ENCODE measurements at places on chromosomes 13 and 19.

DNA sequence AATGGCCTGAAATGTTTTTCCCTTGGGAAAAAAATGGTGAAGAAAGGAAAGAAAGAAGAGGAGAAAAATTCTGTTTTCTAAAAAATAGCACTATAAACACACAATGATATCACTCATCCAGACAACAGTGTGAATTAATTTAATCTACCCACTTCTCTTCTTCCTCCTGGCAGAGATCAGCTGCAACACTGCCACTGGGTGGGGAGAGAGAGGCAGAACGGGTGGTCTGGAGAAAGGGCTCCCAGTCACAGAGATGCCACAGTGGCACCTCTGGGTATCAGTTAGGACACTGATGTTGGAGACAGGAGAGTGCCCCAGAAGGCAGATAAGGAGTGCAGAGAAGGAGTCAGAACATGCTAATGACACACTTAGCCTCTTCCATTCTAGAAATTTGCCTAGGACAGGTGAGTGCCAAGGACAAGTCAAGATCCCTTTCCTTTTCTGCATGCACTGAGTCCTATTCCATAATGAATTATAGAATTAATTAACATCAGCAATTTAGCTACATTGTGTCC, 168.6 kb downstream of the SUCLA2 start:
- H3K36me3 ChIP-seq = no peaks in the 10 kb centered on the region
- peaks cover 15% of the 10 kb centered on the region for H3K4me1 ChIP-seq
- H3K27ac ChIP-seq = no peak overlapping the region

- peaks cover 65% of the 10 kb centered on the region for H3K36me3 ChIP-seq
- H3K27ac ChIP-seq = no peak overlapping the region
- H3K4me3 ChIP-seq = no peak overlapping the region
- peaks cover 6% of the 10 kb centered on the region for H3K4me1 ChIP-seq
Measured at GRCh38 chr13:77741597-77741972, 44.1 kb downstream of the SLAIN1 start.

GRCh38 chr19:8483165-8483564, 19.3 kb downstream of the PRAM1 start:
- peaks cover 57% of the 10 kb centered on the region for H3K36me3 ChIP-seq
- DNase-seq = no peak
- peaks cover 17% of the 10 kb centered on the region for H3K4me1 ChIP-seq
- no peaks in the 10 kb centered on the region for H3K27me3 ChIP-seq
- H3K4me3 ChIP-seq = no peak overlapping the region
- no peak overlapping the region for H3K27ac ChIP-seq

DNA sequence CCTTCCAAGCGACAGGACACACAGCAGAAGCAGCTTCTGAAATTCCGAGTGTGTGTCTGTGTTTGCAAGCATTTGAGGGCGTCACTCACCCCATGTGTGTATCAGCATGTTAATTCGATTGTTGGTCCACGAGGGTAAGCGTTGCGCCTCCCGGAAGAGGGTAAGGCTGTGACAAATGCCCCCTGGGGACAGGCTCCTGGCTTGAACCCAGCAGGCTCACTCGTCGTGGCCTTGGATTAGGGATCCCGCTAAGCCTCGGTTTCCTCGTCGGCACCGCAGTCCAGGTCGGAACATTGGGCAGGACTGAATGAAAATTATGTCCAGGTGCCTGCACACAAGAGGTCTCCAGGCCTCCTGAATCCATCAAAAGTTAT, 606 bp upstream of the STXBP2 start:
- peaks cover 11% of the 10 kb centered on the region for H3K27me3 ChIP-seq
- H3K27ac ChIP-seq = no peak overlapping the region
- H3K36me3 ChIP-seq = peaks cover 3% of the 10 kb centered on the region

DNA sequence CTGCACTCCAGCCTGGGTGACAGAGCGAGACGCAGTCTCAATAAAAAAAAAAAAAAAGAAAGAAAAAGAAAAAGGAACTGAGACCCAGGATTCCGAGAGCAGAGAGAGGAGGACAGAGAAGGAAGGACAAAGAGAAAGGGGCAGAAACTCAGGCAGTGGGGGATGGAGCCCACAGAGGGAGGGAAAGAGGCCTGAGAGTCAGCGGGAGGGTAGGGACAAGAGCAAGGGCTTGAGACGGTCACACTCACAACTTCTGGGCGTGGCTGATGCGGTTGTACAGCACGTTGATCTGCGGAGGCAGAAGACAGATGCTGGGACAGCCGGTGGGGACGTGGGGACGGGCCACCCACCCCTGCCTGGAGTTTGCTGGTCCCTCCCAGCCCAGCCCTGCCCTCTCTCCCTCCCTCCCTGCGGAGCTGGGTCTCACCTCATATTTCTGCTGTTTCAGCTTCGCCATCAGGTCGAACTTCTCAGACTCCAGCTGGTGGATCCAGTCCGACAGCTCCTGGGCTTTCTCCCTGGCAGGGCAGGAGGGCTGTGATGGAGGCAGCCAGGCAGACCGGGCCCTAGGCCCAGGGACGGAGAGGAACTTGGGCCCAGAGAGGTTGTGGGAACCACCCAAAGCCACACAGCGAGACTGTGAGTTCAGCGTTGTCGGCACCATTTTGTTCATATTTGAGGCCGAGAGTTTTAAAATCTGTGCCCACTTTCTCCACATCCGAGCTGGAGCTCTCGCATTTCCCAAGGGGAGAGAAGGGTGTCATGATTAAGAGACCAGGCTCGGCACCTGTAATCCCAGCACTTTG, 15.2 kb downstream of the TNNT1 start:
- no peak overlapping the region for H3K4me3 ChIP-seq
- H3K4me1 ChIP-seq = peaks cover 7% of the 10 kb centered on the region
- DNase-seq = no peak
- H3K36me3 ChIP-seq = no peaks in the 10 kb centered on the region
- no peaks in the 10 kb centered on the region for H3K27me3 ChIP-seq
- H3K27ac ChIP-seq = no peak overlapping the region

GRCh38 chr13:110518571-110518970, 43.0 kb downstream of the RAB20 start:
- H3K4me1 ChIP-seq = peaks cover 5% of the 10 kb centered on the region
- no peak for DNase-seq

- H3K36me3 ChIP-seq = peaks cover 61% of the 10 kb centered on the region
- no peak for DNase-seq
- no peak overlapping the region for H3K4me3 ChIP-seq
- peaks cover 9% of the 10 kb centered on the region for H3K4me1 ChIP-seq
Measured at GRCh38 chr13:112859817-112860190, 109.2 kb upstream of the MCF2L start.

GRCh38 chr13:62130062-62130970, 714.7 kb upstream of the PCDH20 start:
- H3K4me1 ChIP-seq = no peaks in the 10 kb centered on the region
- no peaks in the 10 kb centered on the region for H3K27me3 ChIP-seq
- no peak overlapping the region for H3K4me3 ChIP-seq
- DNase-seq = peak; percentile 53
- H3K36me3 ChIP-seq = peaks cover 2% of the 10 kb centered on the region

GRCh38 chr19:12638611-12639182, 27.8 kb downstream of the MAN2B1 start:
- no peak for DNase-seq
- no peak overlapping the region for H3K27ac ChIP-seq
- H3K4me1 ChIP-seq = no peaks in the 10 kb centered on the region
- H3K4me3 ChIP-seq = no peak overlapping the region

DNA sequence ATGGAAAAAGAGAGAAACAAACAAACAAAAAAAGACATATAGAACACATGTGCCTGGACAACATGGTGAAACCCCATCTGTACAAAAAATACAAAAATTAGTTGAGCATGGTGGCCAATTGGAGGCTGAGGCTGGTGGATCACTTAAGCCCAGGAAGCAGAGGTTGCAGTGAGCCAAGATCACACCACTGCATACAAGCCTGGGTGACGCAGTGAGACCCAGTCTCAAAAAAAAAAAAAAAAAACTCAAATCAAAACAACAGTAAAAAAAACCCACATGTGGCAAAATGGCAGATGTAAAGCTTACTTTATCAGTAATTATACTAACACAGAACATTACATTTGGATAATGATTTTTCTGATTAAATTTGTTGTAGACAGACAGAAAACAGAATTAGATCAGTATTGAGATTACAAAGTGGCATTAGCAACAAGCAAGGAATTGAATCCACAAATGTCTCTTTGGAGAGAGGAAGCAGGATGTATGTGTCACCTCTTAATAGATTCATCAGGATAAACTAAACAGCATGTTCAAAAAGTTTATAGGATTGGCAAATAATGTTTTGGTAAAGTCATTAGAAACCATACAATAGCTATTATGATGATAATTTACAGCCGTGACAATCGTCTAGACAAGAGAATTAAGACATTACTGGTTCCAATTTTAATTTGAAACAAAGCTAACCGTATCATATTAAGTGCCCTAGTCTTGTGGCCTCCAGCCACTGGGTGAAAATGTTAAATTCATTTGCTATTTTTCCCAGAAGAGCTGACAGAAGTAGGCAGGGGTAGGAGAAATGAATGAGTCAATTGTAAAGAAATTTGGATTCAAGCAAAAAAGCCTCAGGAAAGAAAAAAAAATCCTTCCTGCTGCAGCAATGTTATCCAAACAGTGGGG, 206.0 kb downstream of the FGF14 start:
- H3K4me3 ChIP-seq = no peak overlapping the region

DNA sequence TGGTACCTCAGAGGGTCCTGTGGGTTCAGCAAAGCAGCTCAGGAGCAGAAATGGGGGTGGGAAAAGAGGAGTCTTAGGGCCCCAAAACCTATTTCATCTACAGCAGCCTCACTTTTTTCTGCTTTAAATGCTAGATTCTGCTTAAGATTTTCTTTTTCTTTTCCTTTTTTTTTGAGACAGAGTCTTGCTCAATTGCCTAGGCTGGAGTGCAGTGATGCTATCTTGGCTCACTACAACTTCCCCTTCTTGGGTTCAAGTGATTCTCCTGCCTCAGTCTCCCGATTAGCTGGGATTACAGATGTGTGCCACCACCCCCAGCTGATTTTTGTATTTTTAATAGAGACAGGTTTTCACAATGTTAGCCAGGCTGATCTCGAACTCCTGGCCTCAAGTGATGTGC, 30.7 kb upstream of the WDFY2 start:
- H3K4me3 ChIP-seq = no peak overlapping the region
- H3K27ac ChIP-seq = no peak overlapping the region
- no peak for DNase-seq
- no peaks in the 10 kb centered on the region for H3K27me3 ChIP-seq

DNA sequence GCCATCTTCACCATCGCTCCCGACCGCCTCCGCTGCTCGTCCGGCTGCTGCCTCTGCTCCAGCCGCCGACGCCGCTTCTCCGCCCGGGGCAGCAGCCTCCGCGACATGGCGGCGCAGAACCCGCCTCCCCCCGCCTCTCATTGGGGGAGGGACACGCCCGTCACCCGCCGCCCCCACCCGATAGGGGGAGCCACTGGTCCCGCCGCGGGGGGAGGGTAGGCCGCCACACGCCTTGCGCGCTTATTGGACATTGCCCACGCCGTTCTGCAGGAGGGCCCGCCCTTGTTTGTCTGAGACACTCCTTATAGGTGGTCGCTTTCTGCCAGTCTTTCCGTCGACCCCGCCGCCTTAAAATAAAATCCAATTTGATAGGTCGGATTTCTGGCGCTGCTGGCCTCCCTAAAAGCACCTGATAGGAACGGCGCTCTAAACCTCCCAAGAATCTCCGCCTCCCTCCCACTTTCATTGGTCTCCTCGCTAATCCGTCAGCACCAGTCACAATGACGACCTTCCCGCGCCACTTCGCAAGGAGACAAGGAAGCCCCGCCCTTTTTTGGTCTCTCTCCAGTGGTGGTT, at the start of gene HNRNPL:
Gene HNRNPL (minus strand): TSS at position 127 of the 576 bp plus-strand sequence. CDS start 20 bp downstream, at position 107.
- peak within 1 kb of the TSS; percentile 91 for H3K4me3 ChIP-seq
- H3K27me3 ChIP-seq = no peaks in the 10 kb centered on the region
- H3K4me1 ChIP-seq = peaks cover 15% of the 10 kb centered on the region
- H3K27ac ChIP-seq = peak within 1 kb of the TSS; percentile 94
- DNase-seq = peak; percentile 100

DNA sequence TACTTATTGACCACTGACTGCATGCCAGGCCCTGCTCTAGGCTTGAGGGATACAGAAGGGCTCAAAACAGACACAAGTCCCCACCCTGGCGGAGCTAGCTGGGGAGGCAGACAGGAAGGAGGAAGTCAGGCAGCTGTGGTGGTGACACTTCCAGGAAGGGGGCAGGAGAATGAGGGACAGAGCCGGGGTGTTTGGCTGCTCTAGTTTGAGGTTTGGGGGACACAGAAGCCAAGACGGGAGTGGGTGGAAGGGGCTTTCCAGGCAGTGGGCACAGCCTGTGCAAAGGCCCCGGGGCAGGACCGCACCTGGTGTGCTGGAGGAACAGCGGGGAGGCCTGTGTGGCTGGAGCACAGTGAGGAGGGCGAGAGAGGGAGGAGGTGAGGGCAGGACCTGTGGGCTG, 4.0 kb downstream of the MRPL54 start:
- no peak for DNase-seq
- no peaks in the 10 kb centered on the region for H3K4me1 ChIP-seq
- H3K4me3 ChIP-seq = no peak overlapping the region
- no peak overlapping the region for H3K27ac ChIP-seq
- H3K36me3 ChIP-seq = peaks cover 9% of the 10 kb centered on the region

DNA sequence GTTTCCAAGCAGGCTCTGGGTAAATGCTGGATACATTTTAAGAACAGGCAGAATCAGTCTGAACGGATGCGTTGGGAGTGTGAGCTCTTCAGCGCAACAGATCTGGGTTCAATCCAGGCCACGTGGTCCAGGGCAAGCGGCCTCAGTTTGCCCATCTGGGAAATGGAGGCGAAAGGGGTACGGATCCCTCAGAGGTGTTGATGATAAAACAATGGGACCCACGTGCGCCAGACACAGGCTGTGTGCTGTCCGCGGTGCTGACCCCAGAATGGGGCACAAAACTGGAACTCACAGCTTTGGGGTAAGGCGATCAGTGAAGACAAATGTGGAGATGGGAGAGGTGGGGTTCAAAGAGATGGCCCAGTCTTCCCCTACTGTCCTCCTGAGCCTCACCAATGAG, 13.1 kb upstream of the PDE4C start:
- H3K27me3 ChIP-seq = peaks cover 5% of the 10 kb centered on the region
- H3K4me1 ChIP-seq = no peaks in the 10 kb centered on the region
- no peak overlapping the region for H3K27ac ChIP-seq
- no peak for DNase-seq

GRCh38 chr19:1097810-1098176, 2.6 kb upstream of the POLR2E start:
- H3K27ac ChIP-seq = no peak overlapping the region
- H3K36me3 ChIP-seq = peaks cover 11% of the 10 kb centered on the region
- H3K4me1 ChIP-seq = peaks cover 34% of the 10 kb centered on the region
- H3K27me3 ChIP-seq = no peaks in the 10 kb centered on the region

GRCh38 chr13:86318450-86318849, 519.2 kb upstream of the SLITRK6 start:
- H3K36me3 ChIP-seq = no peaks in the 10 kb centered on the region
- no peak overlapping the region for H3K4me3 ChIP-seq
- no peak overlapping the region for H3K27ac ChIP-seq
- no peaks in the 10 kb centered on the region for H3K4me1 ChIP-seq
- DNase-seq = no peak

All from neuronal stem cell (in vitro differentiated cells).